ENCODE measurements at places on chromosomes 13 and 19. TPM values are rescaled to one million over a fixed set of nuclear protein-coding genes. Genes with fewer than 3 reads are reported as not detected.

The ZIC2 gene
- not detected for total RNA-seq

The OVOL3 gene
- not detected for total RNA-seq

The KIR2DL4 gene
- total RNA-seq, result not detected

The MYO16 gene
- under 0.01 TPM for total RNA-seq

The FCGBP gene
- total RNA-seq, result 0.32 TPM

The DAPK3 gene
- 183 TPM for total RNA-seq

The TLE6 gene
- total RNA-seq, result 2.3 TPM

The TUBA3C gene
- total RNA-seq, result not detected

The ZNF616 gene
- total RNA-seq, result 5.8 TPM

The GPR18 gene
- not detected for total RNA-seq

The KLF1 gene
- not detected for total RNA-seq

The TUBB4A gene
- total RNA-seq, result not detected

The SAFB2 gene
- total RNA-seq, result 29.8 TPM

The OSCAR gene
- 0.36 TPM for total RNA-seq

The UBE2L5 gene
- total RNA-seq, result 0.85 TPM

The ZNF667 gene
- 3.9 TPM for total RNA-seq

The CDX2 gene
- total RNA-seq, result not detected

The ZNF600 gene
- total RNA-seq, result 6.3 TPM

The PLIN5 gene
- total RNA-seq, result not detected

The GPATCH1 gene
- 7.5 TPM for total RNA-seq

The IRS2 gene
- 20.9 TPM for total RNA-seq

All from hair follicle dermal papilla cell (primary cell).